Panc1 (cell line): ENCODE measurements at places on chromosomes 2 and 18. TPM values are rescaled to one million over a fixed set of nuclear protein-coding genes. Genes with fewer than 3 reads are reported as not detected.

GRCh38 chr18:22182884-22183697 is 13.7 kb downstream of the GATA6 start:
- DNase-seq, result no peak

GRCh38 chr2:234366891-234367290 is 130.0 kb downstream of the ARL4C start:
- no peak for DNase-seq

DNA sequence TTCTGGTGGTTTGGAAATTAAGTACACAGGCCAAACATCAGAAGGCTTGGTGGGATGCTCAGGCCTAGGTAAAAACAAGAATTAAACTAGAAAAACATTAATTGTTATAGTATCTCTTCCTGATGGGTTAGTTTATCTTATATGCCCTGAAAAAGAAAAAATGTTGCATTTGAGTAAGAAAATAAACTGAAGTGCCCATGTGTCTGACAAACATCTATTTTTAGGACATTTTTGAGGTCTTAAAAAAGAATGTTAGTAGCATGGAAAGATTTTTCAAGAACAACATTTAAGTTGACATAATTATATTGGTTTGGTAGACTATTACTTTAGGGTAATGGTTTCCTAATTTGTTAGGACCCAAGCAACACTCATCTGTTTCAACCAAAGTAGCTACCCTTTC is 140.1 kb upstream of the RND3 start:
- no peak for DNase-seq

DNA sequence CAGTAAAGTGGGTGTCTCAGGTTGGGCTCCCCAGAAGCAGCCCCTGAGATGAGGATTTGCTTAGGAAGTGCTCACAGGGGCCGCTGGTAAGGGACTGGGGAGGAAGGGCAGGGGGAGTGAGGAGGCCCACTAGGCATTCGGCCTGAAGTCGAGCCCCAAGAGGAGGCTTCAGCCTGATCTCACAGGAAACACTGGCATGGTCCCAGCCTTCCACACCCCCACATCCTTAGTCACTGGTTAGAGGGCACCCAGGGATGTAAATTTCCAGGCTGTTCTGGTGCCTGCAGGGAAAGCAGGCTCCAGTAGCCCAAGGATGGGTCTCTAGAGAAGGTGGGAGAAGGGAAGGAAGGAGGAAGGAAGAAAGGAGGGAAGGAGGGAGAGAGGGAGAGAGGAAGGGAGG is 22.4 kb upstream of the KCNK3 start:
- no peak for DNase-seq

- DNase-seq, result no peak
These were observed 204.5 kb downstream of the ARL4C start for GRCh38 chr2:234292205-234292961.

CTNNA2 gene
- total RNA-seq, result 0.54 TPM

DNA sequence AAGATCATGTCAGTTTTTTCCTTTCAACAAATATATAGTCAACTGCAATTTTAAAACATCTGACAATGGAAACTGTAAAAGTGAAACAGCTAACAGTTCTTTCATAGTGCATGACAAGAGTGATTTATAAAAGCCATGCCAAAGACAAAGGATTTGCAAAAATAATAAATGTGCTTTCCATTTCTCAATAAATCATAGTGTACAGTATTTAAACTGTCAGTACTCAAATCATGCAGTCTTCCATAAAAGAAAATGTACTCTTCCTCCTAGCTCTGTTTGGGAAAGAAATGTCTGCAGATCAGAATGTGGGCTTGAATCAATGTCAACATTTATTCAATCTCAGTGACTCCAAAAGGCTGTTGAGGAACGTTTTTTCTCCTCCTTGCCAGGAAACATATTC is 131.7 kb upstream of the PDE1A start:
- no peak for DNase-seq

CXCR4 gene
- 1.1 TPM for total RNA-seq

- no peak for DNase-seq
These were observed 102.5 kb downstream of the USP40 start for GRCh38 chr2:233464056-233464455.

DNA sequence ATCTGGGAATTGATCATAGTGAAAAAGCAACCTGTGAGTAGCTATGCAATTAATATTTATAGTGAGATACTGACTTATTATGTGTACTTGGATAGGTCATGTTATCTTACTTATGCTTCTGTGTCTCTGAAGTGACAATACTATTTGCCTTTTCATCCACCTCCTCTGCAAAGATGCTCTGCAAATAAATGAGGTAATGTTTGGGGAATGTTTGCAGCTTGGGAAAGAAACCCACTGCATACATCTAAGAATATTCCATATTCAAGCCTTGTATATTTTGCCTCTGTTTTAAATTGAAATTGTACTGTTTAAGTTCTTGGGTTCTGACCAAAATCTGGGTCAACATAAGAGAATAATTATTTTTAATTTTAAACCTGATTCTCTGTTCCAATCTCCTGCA is 217.4 kb upstream of the DTNA start:
- no peak for DNase-seq

GRCh38 chr2:95738301-95738700 is 146.5 kb downstream of the TRIM43 start:
- DNase-seq, result no peak

DNMT3A gene
- 29.3 TPM for total RNA-seq

GRCh38 chr2:209688385-209688784 is 83.2 kb upstream of the UNC80 start:
- no peak for DNase-seq

- no peak for DNase-seq
These were observed 51.1 kb downstream of the TEX51 start for GRCh38 chr2:126949775-126950174.

RAPGEF4 gene
- total RNA-seq, result 0.62 TPM

DNA sequence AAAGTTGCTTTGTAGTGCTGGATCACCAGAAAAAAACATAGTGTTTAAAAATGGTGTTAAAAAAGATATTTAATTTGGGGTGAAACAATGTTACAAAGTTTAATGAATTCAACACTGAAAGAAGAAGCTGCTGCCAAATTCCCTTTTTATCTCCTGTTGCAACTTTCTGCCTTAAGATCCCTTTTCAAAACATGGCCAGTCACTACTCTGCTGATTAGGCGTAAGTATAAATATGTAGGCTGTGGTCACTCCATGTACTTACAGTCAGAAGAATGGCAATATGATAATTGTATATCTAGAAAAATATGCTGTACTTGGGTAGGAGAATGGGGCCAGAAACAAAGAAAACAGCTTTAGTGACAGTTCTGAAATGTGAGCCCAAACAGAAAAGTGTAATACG is 123.5 kb upstream of the ZBTB14 start:
- DNase-seq, result no peak

DNA sequence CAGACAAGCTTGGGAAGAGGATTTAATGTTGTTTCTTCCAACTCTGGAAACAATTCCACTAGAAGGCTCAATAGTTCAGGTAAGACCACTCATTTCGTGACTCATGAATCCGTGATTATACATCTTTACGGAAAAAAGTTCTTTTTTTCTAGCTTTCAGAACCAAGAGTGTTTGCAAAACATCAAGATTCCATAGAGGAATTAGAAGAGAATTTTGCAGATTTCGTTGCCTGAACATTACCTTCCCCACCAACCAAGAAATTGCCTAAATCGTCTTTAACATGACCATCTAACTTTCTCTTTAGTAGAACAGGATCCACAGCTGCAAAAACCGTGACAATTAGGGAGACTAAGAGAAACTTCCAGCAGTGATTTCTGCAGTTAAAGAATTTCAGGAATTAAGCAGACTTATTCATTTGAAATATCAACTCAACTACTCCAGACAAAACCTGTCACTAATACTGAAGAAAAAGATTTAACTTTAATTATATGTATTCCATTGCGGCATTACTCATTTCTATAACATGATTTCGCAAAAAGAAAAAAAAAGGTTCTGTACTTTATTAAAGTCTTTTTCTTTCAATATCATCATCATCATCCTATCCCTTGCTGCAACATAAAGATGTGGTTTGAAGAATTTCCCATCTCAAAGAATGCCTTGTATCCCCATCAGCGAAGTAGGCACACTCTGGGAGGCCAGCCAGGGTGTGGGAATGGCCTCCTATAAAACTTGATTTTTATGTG is 1.9 kb upstream of the NAB1 start:
- DNase-seq, result no peak

DNA sequence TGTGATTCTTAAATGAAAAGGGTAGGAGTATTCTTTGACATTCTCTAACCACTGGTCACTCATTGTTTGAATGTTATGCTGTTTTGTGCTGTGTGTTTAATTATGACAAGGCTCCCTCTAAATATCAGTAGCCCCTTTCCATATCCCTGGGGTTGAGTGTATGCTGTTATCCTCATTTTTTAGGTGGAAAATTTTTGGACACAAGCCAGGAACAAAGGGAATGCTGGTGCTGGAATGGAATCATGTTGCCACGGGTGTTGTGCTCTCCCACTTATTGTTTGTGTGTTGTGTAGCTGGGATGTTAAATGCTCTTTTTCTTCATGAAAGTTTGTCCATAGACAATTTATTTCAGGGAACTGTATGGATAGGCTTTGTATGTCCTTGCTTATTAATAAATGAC is 43.3 kb downstream of the ZNF532 start:
- no peak for DNase-seq

DNA sequence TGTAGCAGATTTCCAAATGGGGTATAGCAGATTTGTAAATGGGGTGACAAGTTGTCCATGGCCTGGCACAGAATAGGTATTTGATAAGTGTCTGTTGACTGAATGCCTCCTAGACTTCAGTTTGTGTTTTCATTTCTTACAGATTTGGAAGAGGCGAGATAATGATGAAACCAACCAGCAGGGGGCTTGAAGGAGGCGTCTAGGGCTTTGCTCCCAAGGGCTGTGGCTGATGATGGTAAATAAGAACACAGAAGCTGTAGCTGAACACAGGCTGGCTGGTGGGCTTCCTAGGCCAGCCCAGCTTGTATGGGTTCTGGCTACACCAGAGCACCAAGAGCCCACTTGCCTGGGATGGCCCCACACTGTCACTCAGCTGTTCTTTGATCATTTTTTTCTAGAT is 19.4 kb downstream of the SFTPB start:
- DNase-seq, result no peak

DNA sequence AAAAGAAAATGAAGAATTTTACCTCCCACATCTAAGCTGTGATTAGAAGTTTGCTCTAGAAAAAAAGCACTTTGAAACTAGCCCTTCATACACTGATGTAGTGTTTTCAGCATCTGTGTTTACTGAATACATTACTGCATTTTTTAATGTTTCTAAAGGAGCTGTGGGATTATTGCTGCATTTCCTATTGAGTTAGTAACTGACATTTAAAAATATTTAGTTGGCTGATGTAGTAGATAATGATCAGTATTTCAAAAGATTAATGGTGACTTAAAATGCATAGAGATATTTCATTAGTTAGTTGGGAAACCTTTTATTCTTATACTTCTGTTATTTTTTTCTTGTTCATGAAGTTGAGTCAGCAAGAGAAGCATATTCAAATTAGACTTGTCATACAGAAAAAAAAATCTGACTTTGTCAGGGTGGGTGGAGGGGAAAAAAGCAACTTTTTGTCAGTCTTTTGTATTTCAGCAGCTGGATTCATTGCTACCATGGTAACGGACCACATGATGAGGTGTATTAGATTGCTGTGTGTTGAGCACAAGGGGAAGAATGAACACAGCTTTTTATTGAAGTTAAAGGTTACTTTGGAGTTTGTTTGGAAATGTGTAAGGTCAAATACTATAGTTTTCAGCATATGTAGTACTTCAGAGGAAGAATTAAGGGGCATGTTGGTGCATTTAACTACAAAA is at the start of gene DTNA:
Gene DTNA, plus strand, starts transcription at position 549 of the 692 bp plus-strand sequence. CDS start 45,679 bp downstream, outside the sequence.
- DNase-seq, result no peak

- DNase-seq, result no peak
These were observed 460.8 kb downstream of the RNF144A start for GRCh38 chr2:7377916-7378569.

EFHD1 gene
- total RNA-seq, result 73.5 TPM

GRCh38 chr2:235833971-235834620 is 334.1 kb downstream of the GBX2 start:
- no peak for DNase-seq

DNA sequence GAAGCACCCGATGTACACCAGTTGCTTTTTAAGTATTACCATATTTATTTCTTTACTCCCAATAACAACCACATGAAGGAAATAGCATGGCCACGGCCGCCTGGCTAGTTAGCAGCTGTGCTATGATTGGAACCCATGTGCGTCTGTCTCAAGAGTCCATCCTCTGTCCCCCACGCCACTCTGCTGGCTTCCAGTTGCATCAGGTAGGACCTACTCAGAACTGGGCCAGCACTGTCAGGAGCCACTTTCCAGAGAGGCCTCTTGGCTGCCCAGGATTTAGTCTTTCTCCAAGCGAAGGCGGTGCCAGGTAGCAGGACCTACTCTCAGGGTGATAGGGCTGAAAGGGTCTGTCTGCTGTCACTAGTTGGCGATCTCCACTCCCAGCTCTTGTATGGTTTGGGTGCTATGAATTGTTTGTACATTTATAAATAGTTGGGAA is 22.1 kb downstream of the ASB18 start:
- DNase-seq, result no peak

DNA sequence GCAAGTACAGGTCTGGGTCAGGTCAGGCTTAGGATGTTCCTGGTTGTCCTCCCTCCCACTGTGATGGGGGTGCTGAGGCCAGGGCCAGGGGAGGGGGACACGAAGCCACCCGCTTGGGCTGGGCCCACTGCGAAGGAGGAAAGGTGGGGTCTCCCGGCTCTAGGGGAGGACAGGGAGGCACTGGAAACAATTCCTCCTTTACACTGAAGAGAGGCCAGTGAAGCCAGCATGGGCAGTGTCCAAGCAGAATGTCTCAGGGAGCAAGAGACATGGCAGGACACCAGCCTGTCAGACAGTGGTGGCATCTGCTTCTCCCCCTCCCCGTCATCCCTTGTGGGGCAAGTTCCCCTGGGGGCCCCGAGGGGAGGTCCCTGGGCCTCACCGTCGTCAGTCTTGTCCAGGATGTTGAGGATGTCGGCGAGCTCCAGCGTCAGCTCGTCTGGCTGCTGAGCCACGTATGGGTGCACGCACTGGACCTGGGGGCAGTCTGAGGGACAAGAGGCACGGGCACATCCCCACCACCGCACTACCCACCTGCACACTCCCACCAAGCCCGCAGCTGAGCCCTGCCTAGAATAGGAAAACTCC is 10.8 kb downstream of the SNORC start:
- no peak for DNase-seq

- DNase-seq, result no peak
These were observed 91.2 kb downstream of the NEDD4L start for GRCh38 chr18:58135183-58135641.

DNA sequence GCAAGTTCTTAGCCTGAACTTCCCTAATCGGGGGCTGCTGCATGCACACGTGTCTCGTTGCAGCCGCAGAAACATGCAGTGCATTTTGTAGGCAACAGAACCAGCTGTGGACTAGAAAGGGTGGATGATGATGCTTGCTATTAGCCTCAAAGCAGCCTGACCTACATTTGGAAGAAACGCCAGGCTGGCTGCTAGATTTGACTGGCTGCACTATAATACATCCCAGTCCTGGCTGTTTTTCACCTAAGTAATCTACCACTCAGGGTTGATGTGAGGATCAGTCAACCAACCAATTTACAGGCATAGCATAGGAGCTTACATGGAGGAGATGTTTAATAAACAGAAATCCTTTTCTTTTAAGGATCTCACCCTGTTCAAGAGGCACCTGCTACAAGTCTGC is 56.4 kb upstream of the SPP2 start:
- DNase-seq, result no peak

XDH gene
- total RNA-seq, result 0.08 TPM

GRCh38 chr18:13427354-13427753 is 208.8 kb downstream of the LDLRAD4 start:
- no peak for DNase-seq

- no peak for DNase-seq
These were observed 247.6 kb downstream of the TNS1 start for GRCh38 chr2:217755027-217755745.

UGT1A4 gene
- not detected for total RNA-seq

GRCh38 chr2:17355608-17356329 is 162.5 kb downstream of the RAD51AP2 start:
- DNase-seq, result no peak
